ENCODE measurements at places on chromosomes 5 and 9.
A peak's percentile ranks its signal among the peaks of the same experiment; 100 is the strongest.

- no peak overlapping the region for H3K27ac ChIP-seq
- no peaks in the 10 kb centered on the region for H3K36me3 ChIP-seq
- no peak overlapping the region for H3K4me3 ChIP-seq
- no peaks in the 10 kb centered on the region for H3K27me3 ChIP-seq
- no peaks in the 10 kb centered on the region for H3K4me1 ChIP-seq
Observed at GRCh38 chr5:126471875-126472537, 48.8 kb downstream of the GRAMD2B start.

DNA sequence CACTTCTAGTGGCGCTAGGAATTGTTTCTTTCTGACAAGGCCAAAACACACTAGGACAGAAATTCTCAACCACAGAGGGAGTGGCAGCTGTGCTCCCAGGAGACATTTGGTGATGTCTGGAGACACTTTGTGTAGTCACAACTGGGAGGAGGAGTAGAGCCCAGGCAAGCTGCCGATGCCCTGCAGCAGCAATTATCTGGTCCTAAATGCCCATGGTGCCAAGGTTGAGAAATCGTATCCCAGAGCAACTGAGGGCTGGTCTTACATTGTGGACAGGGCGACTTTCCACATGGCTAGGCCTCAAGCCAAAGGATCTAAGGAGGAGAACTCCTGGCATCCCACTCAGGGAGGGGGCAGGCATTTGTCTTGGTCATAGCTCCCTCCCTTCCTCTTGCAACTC, 259.9 kb downstream of the GADD45G start:
- H3K27ac ChIP-seq, result no peak overlapping the region
- no peaks in the 10 kb centered on the region for H3K4me1 ChIP-seq
- H3K36me3 ChIP-seq, result no peaks in the 10 kb centered on the region
- DNase-seq, result no peak
- H3K27me3 ChIP-seq, result no peaks in the 10 kb centered on the region
- H3K4me3 ChIP-seq, result no peak overlapping the region

- H3K27me3 ChIP-seq, result no peaks in the 10 kb centered on the region
- no peak overlapping the region for H3K4me3 ChIP-seq
- H3K36me3 ChIP-seq, result no peaks in the 10 kb centered on the region
- DNase-seq, result no peak
- H3K27ac ChIP-seq, result no peak overlapping the region
- no peaks in the 10 kb centered on the region for H3K4me1 ChIP-seq
Observed at GRCh38 chr5:2591777-2592453, 159.6 kb downstream of the IRX2 start.

- H3K27me3 ChIP-seq, result no peaks in the 10 kb centered on the region
- H3K27ac ChIP-seq, result no peak overlapping the region
- no peaks in the 10 kb centered on the region for H3K36me3 ChIP-seq
- no peaks in the 10 kb centered on the region for H3K4me1 ChIP-seq
- no peak for DNase-seq
- H3K4me3 ChIP-seq, result no peak overlapping the region
Observed at GRCh38 chr5:91727463-91727862, 344.3 kb upstream of the ARRDC3 start.

DNA sequence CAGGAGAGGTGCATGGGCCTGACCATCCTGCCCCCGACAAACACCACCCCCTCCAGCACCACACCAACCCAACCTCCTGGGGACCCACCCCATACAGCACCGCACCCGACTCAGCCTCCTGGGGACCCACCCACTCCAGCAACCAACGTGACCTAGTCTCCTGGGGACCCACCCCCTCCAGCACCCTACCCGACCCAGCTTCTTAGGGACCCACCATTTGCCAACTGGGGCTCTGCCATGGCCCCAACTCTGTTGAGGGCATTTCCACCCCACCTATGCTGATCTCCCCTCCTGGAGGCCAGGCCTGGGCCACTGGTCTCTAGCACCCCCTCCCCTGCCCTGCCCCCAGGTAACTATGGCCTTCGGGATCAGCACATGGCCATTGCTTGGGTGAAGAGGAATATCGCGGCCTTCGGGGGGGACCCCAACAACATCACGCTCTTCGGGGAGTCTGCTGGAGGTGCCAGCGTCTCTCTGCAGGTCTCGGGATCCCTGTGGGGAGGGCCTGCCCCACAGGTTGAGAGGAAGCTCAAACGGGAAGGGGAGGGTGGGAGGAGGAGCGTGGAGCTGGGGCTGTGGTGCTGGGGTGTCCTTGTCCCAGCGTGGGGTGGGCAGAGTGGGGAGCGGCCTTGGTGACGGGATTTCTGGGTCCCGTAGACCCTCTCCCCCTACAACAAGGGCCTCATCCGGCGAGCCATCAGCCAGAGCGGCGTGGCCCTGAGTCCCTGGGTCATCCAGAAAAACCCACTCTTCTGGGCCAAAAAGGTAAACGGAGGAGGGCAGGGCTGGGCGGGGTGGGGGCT, 4.6 kb downstream of the CEL start:
- no peaks in the 10 kb centered on the region for H3K4me1 ChIP-seq
- H3K4me3 ChIP-seq, result no peak overlapping the region

- H3K27ac ChIP-seq, result no peak overlapping the region
- no peaks in the 10 kb centered on the region for H3K27me3 ChIP-seq
- H3K4me1 ChIP-seq, result no peaks in the 10 kb centered on the region
- no peak overlapping the region for H3K4me3 ChIP-seq
Observed at GRCh38 chr5:77156379-77156778, 54.1 kb upstream of the PDE8B start.

GRCh38 chr5:62386824-62387223, 16.9 kb downstream of the DIMT1 start:
- peaks cover 48% of the 10 kb centered on the region for H3K36me3 ChIP-seq
- no peak overlapping the region for H3K27ac ChIP-seq
- H3K4me3 ChIP-seq, result no peak overlapping the region
- H3K4me1 ChIP-seq, result no peaks in the 10 kb centered on the region
- H3K27me3 ChIP-seq, result no peaks in the 10 kb centered on the region

DNA sequence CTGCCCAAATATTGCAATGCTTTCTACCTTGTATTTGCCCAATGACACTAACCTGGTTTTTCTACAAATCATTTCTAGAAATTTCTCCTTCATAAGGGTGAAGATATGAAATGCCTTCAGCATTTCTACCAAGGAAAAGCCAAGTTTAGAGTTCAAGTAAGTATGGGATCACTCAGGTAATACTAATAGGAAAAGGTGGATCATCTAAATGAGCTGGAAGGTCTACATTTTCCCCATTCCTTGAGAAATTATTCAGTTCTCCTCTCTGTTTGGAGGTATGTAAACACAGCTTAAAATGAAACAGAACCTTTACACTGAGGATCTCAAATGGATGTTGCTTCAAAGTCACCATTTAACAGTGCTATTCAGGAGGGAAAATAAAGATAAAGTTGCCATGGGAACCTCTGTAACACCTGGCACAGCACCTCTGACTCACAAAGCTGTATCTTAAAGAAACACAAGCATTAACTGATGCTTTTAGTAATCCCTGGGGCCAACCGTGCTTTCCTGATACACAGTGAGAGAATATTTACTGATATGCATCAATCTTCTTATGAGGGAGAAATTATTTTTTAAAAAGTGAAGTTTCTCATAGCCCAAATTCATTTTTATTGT, 161.3 kb downstream of the DRD1 start:
- H3K27me3 ChIP-seq, result no peaks in the 10 kb centered on the region
- H3K4me1 ChIP-seq, result no peaks in the 10 kb centered on the region
- H3K36me3 ChIP-seq, result no peaks in the 10 kb centered on the region
- no peak for DNase-seq
- no peak overlapping the region for H3K27ac ChIP-seq
- H3K4me3 ChIP-seq, result no peak overlapping the region

GRCh38 chr9:115444959-115445358, 327.0 kb upstream of the TNC start:
- H3K4me1 ChIP-seq, result no peaks in the 10 kb centered on the region
- H3K36me3 ChIP-seq, result no peaks in the 10 kb centered on the region
- DNase-seq, result no peak
- no peak overlapping the region for H3K27ac ChIP-seq
- H3K27me3 ChIP-seq, result no peaks in the 10 kb centered on the region

DNA sequence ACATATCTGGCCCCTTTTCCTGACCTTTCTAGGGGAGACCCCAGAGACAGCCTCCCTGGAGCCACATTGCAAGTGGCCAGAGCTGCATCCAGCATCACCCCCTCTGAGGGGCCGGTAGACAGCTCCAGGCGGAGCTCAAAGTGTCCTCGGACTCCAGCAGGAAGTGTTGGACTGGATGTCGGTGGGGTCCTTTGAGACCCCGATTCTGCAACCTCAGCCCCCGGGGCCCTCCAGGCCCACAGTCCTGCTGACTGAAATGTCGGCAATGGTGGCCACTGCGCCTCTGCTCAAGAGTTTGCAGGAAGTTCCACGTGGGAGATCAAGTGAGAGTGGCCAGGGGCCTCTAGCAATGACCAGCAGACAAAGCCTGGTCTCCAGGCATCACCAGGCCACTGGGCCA, 115.9 kb upstream of the FOXD4L5 start:
- H3K4me3 ChIP-seq, result no peak overlapping the region
- no peaks in the 10 kb centered on the region for H3K27me3 ChIP-seq
- no peaks in the 10 kb centered on the region for H3K4me1 ChIP-seq
- DNase-seq, result no peak
- no peaks in the 10 kb centered on the region for H3K36me3 ChIP-seq

DNA sequence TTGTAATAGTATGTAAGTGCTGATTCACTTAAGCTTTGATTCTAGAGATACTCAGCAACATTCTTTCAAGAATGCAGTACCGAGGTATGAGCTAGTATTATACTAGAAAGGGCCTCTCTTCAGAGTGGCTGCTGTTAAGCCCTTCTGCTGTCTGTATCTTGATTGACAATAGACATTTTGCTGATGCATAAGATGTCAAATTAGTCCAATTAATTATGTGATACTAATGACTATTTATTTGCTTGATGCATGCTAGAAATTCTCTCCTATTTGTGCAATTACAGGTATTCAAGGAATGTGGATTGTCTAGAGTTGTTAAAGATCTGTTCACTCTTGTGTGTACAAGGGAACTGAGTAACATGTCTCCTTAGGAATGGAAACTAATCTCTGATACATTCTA, 92.3 kb upstream of the PTGER4 start:
- H3K4me1 ChIP-seq, result no peaks in the 10 kb centered on the region
- DNase-seq, result no peak
- no peaks in the 10 kb centered on the region for H3K27me3 ChIP-seq
- no peak overlapping the region for H3K27ac ChIP-seq
- no peaks in the 10 kb centered on the region for H3K36me3 ChIP-seq

DNA sequence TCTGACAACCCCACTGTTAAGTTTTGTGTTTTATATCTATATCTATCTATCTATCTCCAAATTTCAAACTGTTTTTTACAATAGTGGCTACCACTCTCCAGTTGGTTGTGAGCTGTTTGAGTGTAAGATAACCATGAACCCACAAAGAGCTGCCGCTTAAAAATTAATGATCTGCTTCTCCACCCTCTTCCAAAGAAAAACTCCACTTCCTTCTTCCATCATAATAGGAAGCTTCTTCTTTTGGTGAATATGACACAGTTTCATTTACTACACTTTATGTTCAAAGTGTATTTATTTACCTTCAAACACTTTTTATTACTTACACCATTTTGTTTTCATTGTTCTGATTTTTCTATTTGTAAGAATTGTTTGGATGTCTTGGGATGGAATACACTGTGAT, 37.9 kb downstream of the SPZ1 start:
- H3K27ac ChIP-seq, result no peak overlapping the region
- H3K4me3 ChIP-seq, result no peak overlapping the region
- H3K36me3 ChIP-seq, result no peaks in the 10 kb centered on the region
- no peaks in the 10 kb centered on the region for H3K4me1 ChIP-seq
- DNase-seq, result no peak
- H3K27me3 ChIP-seq, result no peaks in the 10 kb centered on the region

- DNase-seq, result no peak
- H3K27me3 ChIP-seq, result no peaks in the 10 kb centered on the region
- H3K27ac ChIP-seq, result peak overlapping the region; percentile 91
- peaks cover 43% of the 10 kb centered on the region for H3K4me1 ChIP-seq
- no peaks in the 10 kb centered on the region for H3K36me3 ChIP-seq
Observed at GRCh38 chr5:10355071-10355889, 1.8 kb downstream of the MARCHF6 start.

GRCh38 chr5:15241216-15241821, 258.7 kb upstream of the FBXL7 start:
- no peaks in the 10 kb centered on the region for H3K4me1 ChIP-seq
- no peaks in the 10 kb centered on the region for H3K27me3 ChIP-seq
- no peak overlapping the region for H3K4me3 ChIP-seq
- no peak for DNase-seq
- H3K36me3 ChIP-seq, result no peaks in the 10 kb centered on the region

DNA sequence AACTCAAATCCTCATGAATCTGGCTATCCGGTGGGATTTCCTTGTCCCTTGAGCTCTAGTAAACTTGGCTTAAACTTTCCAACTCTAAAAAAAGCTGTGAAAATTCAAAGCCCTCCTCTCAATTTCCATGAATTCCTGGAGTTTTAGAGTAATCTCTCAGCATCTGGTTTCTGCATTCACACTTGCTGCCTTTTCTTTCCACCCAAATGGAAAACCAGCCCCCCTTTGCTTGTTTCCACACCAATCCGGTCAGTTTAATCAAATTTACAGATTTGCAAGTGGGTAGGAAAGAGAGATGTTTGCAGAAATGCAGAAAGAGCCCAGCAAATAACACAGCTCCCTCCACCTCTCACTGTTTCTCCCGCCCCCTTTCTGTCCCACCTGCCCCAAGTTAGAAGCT, 91.1 kb downstream of the ENC1 start:
- H3K4me1 ChIP-seq, result no peaks in the 10 kb centered on the region
- no peak for DNase-seq
- no peaks in the 10 kb centered on the region for H3K27me3 ChIP-seq
- no peak overlapping the region for H3K27ac ChIP-seq
- no peaks in the 10 kb centered on the region for H3K36me3 ChIP-seq

DNA sequence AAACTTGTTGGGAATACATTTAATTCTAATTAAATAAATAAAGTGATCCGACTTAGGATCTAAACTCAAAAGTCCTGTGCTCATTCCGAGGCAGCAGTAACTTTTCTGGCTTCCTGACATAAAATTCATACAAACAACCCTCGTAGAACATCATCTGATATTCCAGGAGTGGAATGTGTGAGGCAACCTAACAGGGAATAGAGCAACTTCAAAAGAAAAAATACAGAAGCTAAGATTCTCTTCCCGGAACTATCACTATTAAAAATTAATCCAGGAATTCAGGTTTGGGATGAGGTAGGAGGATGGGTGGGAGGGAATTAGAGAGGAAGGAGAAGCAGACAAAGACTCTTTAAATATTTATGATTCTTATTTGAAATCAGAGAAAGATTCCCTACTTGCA, 32.9 kb upstream of the TRIO start:
- H3K36me3 ChIP-seq, result no peaks in the 10 kb centered on the region
- H3K4me3 ChIP-seq, result no peak overlapping the region
- H3K27ac ChIP-seq, result peak overlapping the region; percentile 100
- H3K27me3 ChIP-seq, result no peaks in the 10 kb centered on the region
- H3K4me1 ChIP-seq, result peaks cover 47% of the 10 kb centered on the region
- no peak for DNase-seq

GRCh38 chr5:177371120-177372033, 12.9 kb upstream of the SLC34A1 start:
- peak overlapping the region; percentile 68 for H3K27ac ChIP-seq
- DNase-seq, result no peak
- H3K4me3 ChIP-seq, result peak overlapping the region; percentile 63
- H3K36me3 ChIP-seq, result no peaks in the 10 kb centered on the region

- no peak for DNase-seq
- H3K4me3 ChIP-seq, result no peak overlapping the region
- no peaks in the 10 kb centered on the region for H3K27me3 ChIP-seq
- H3K27ac ChIP-seq, result no peak overlapping the region
- H3K4me1 ChIP-seq, result no peaks in the 10 kb centered on the region
Observed at GRCh38 chr9:84697042-84697441, 27.5 kb downstream of the NTRK2 start.

- no peaks in the 10 kb centered on the region for H3K36me3 ChIP-seq
- H3K4me1 ChIP-seq, result no peaks in the 10 kb centered on the region
- H3K27ac ChIP-seq, result no peak overlapping the region
- DNase-seq, result no peak
- no peak overlapping the region for H3K4me3 ChIP-seq
- no peaks in the 10 kb centered on the region for H3K27me3 ChIP-seq
Observed at GRCh38 chr9:27304521-27304920, 7.6 kb upstream of the EQTN start.

Data from Panc1 (cell line).